ENCODE measurements at places on chromosomes 7 and 10.

- DNase-seq, result no peak
Observed at GRCh38 chr7:1894906-1895663, 225.0 kb downstream of the ELFN1 start.

DNA sequence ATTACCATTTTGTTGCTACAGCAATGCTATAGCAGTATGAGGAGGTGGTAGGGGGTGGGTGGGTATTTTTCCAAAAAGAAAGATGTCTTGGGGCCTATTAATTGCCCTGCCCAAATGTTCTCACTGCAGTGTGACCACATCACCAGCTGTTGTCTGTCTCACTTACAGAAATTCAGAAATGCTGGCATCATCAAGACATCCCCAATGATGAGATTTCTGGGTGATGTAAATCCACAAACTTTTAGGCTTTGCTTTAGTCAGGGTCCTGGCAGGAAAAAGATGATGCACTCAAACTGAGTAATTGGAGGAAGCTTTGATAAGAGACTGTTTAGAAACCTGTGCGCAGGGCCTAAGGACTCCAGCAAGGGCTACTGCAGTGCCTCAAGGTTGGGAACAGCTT, 56.2 kb upstream of the OPN4 start:
- DNase-seq, result no peak

DNA sequence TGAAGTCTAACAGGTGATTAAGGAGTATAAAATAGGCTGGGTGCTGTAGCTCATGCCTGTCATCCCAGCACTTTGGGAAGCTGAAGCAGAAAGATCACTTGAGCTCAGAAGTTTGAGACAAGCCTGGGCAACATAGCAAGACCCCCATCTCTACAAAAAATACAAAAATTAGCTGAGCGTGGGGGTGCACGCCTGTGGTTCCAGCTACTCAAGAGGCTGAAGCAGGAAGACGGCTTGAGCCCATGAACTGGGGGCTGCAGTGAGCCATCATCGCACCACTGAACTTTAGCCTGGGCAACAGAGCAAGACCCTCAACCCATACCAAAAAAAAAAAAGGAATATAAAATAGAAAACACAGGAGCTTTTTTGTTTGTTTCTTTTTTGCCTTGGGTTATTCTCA, 47.4 kb downstream of the DCLRE1A start:
- DNase-seq, result no peak

DNA sequence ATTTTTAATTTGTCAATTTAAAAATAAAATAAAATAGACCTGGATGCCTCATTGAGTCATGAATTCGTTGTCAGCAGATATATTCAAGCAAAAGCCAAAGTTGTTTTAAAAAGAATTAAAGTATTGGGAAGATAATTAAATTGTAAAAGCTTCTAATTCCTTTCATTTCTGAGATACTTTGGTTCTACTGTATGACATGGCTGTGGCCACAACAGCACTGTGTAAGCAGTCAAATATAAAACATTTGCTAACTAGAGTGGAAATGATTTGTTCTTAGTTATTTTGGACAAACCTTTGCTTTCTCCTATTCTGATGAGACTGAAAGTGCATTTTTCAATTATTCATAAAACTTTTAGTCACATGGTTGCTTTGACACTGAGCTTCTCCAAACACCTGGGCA, 143.6 kb upstream of the FAM13C start:
- DNase-seq, result no peak

DNA sequence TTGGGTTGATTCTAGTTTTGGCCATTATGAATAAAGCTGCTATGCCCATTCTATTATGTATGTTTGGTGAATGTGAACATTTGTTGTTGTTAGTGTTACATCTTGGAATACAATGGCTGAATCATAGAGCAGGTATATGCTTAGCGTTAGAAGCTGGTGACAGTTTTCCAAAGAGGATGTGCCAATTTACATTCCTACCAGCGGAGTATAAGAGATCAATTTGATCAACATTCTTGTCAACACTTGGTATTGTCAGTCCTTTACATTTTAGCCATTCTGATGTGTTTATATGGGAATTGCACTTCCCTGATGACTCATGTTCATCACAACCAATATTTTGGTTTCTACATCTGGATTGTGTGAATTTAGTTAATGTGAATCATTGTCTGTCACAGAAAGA, 37.8 kb upstream of the COBL start:
- no peak for DNase-seq

- no peak for DNase-seq
Observed at GRCh38 chr10:69696073-69696731, 66.2 kb downstream of the FAM241B start.

DNA sequence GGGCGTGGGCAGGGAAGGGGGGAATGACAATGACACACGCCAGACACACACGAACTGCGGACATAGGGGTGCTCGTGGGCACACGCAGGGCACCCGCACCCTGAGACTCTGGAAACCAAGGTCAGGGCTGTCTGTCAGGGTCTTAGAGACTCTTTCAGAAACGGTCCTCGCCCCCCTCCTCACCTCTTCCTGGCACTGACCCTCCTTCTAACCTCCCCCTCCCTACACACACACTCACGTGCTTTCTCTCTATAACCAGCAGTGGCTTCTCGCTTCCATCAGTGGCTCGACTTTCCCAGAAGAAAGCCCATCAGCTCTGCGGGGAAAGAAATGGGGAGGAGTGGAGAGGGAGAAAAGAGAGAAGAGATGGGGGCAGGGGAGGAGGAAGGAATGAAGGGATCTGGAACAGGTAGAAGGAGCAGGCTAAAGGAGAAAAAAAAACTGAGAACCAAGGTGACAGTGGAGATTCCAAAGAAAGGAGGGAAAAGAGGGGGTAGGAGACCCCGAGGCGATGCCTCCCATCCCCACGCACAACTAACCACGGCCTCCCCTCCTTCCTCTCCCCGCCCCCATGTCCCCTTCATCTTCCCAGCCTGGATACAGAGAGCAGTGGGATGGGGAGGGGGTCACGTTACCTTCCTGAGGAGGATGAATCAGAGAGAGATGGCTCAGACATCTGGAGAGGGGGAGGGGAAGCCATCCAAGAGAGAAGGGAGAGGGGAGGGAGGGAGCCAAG, 1.7 kb upstream of the VGF start:
- no peak for DNase-seq

DNA sequence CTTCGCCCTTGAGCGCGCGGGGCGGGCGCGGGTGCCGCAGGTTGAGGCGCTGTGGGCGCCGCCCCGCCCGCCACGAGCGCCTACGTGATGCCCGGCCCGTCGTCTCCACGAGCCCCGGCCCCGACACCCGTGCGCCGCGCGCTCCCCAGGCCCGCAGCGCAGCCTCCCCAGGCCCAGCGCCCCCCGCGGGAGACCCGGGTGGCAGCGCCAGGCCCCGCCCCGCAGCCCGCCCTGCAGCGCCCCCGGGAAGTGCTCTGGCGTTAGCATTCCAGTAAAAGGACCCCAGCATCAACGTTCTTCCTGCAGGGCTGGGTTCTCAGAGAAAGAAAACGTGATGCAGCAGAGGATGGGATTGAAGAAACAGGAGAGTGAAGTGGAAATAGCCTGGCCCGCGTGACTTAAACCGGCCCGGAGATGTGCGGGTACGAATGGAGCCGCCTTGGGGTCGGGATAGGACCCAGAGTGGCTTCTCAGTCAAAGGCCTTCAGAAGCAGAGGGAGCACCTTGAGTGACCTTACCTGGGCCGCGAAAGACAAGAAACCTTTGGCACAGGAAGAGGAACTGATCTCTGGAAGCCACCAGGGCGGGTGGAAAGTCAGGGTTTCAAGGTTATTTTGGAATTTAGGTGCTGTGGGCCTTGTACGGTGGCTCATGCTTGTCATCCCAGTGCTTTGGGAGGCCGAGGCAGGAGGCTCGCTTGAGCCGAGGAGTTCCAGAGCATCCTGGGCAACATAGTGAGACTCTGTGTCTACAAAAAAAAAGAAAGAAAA, 1.8 kb downstream of the PFKP start:
- no peak for DNase-seq

GRCh38 chr7:41637049-41637448, 65.8 kb downstream of the INHBA start:
- DNase-seq, result no peak

- DNase-seq, result no peak
Observed at GRCh38 chr10:60578217-60578616, 188.5 kb upstream of the ANK3 start.

DNA sequence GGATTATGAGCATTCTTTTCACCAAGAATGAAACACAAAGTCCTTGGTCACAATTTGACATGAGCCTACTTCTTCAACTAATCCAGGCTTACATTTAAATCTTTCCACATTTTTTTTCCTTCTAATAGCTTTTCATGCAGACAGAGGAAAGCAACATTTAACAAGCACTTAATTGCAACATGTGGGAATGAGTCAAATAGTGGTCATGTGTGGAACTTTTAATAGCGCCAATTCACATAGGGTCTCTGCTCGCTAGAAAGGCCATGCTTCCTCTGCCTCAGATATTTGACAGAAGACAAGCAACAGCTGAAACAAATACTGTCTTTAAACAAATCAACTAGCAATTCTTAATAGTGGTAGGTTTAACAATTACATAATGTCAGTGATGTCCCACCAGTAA, 285.9 kb upstream of the ETV1 start:
- DNase-seq, result no peak

- DNase-seq, result peak; percentile 47
Observed at GRCh38 chr10:121337427-121337826, 260.8 kb downstream of the FGFR2 start.

DNA sequence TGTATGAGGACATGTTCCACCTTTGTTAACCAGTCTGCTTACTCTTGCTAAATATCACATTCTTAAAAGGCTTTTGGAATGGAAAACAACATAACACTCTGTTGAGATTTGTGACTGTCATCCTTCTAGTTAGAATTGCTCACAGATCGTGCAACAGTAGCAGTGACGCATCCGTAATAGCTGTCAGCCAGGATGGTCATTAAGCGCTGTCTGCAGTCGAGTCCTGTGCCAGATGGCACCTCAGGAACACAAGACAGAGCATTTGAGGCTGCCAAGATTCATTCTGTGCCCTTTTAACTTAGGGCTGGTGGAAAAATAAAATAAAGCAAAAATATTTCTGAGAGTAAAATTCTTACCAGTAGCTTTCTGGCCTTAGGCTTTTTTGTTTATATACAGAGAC, 348.6 kb downstream of the ANKRD7 start:
- DNase-seq, result no peak

DNA sequence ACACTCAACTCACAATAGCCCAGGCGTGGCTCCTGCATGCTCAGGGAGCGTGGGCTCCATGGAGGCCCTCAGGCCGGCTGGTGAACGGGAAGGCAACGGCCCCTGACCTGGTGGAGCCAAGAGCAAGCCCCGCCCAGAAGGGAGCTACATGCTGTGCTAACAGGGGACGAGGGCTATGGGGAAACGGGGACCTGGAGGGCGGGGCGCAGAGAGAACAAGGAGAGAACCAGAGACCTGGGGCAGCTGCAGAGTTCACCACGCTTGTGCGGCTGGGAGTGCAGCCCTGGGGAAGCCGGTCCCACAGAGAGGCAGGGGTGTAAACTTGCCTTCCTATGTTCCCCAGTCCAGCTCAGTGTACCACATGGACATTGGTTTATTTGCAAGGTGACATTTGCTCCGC, 69.2 kb upstream of the PPP2R2D start:
- DNase-seq, result no peak

DNA sequence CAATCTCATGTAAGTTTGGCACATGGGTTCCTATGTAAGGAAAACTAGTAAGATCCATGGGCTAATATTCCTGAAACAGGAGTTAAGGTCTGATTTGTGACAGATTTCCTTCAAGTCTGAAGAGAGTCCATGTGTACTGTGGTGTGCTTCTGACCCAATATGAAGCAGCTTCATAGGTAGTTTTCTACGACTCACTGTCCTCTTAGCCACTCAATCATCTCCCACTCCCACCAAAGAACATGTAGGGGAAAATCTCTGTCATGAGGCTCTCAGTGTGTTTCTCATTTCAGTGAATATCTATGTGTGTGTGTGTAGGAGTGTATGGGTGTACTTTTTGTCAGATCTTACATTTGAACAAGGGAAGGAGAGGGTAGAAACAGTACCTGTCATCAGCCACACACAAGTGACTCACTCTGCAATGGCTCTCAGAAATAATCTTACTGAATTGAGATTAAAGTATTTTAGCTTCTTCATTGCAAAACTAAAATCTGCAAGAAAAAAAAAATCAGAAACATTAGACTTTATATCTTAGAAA, 31.1 kb downstream of the RELN start:
- DNase-seq, result no peak

GRCh38 chr10:28915989-28916588, 238.8 kb downstream of the BAMBI start:
- DNase-seq, result no peak

- no peak for DNase-seq
Observed at GRCh38 chr10:77513781-77514331, 123.8 kb downstream of the KCNMA1 start.

GRCh38 chr7:108451296-108451848, 4.9 kb downstream of the NRCAM start:
- DNase-seq, result no peak

DNA sequence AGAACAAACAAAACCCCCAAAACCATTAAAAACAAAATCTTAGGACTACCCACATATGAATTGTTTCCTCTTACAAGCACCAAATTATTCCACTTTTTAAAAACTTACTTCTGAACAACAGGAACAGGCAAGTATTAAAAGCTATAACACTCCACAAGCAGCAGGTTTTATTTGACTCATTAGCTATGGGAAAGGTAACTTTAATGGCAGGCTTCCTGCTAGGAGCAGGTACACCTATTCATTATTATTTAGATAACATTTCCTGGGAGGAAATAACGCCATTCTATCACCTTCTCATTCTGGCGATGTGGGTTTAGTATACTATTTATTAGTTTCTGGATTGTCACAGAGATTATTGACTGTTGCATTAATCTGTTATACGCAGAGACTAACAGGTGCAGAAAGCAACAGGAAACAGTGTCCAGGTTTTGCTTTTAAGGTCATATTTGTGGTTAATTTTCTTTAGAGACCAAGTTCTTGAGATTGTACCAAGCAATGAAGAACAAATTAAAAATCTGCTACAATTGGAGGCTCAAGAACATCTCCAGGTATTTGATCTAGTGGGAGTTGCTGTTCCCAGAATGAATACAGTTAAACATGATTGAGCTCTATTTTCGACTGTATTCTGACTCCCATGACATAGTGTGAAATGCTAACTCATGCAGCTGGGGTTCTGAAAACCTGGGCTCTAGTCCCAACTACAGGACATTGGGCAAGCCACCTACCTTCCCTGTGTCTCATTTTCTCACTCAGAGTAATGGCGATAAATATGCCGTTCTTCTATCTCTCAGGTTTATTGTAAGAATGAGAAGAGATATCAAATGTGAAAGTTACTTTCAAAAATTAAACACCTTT, 2.0 kb downstream of the CPA2 start:
- no peak for DNase-seq

GRCh38 chr7:98869027-98869596, 702 bp downstream of the TMEM130 start:
- no peak for DNase-seq

DNA sequence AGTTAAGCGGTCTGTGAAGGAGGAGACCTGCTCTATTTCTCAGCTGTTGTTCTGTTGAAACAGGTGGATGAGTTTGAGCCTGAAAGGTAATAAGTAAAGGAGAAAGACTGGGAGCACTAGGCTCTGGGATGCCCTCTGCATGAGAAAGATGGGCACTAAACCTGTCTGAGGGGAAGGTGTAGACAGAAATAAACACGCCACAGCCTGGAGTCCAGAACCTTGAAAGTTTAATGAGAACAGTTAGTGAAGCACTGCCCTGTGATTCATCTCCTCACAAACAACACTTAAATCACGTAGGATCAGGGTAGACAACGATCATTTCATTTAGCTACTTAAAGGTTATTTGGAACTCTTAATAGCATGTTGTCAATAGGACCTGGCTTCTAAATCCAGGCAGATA, 193.1 kb downstream of the PHTF2 start:
- DNase-seq, result no peak
